HEK293T (cell line): ENCODE measurements at places on chromosomes 1 and 21.

DNA sequence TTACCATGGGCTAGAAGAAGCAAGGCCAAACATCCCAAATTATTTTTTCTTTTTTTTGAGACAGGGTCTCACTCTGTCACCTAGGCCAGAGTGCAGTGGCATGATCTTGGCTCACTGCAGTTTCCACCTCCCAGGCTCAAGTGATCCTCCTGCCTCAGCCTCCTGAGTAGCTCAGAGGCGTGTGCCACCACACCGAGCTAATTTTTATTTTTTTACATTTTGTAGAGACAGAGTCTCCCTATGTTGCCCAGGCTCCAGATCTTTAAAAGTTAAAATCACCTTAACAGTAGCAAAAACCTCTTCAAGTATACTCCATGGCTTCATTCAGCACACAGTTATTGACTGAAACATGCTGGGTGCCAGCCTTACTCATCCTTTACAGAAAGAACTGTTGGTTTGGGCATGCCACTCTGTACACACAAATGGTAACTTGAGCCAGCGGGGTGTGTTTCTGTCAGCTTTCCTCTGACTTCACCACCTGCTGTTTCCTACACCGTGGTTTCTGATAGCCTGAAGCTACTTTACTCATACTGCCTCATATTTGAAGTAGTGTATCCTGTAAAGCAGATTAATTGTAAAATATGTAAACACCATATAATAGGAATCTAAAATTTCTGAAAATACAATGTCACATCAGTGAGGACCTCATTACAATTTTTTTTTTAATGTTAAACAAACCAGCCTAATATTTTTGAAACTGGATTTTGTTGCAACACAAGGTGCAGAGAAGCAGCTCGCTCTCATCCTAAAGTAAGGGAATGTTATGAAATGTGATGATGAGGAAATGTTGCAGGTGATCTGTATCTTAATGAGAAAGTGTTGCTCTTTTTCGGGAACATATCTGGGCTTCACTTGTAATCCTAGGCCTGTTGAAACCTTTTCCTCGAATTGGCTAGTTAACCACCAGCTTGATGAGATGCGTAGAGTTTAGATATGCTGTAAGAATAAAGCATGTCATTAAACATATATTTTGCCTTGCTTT, 113.9 kb downstream of the ATP5PO start:
- peak; percentile 73 for DNase-seq

GRCh38 chr1:36212782-36213181, 11.5 kb upstream of the THRAP3 start:
- DNase-seq: no peak

- no peak for DNase-seq
Observed at GRCh38 chr1:228064296-228064695, 18.2 kb upstream of the ARF1 start.

GRCh38 chr1:201186192-201186591, 4.4 kb upstream of the IGFN1 start:
- DNase-seq: no peak

- no peak for DNase-seq
Observed at GRCh38 chr1:117932576-117932975, 3.0 kb downstream of the WDR3 start.

DNA sequence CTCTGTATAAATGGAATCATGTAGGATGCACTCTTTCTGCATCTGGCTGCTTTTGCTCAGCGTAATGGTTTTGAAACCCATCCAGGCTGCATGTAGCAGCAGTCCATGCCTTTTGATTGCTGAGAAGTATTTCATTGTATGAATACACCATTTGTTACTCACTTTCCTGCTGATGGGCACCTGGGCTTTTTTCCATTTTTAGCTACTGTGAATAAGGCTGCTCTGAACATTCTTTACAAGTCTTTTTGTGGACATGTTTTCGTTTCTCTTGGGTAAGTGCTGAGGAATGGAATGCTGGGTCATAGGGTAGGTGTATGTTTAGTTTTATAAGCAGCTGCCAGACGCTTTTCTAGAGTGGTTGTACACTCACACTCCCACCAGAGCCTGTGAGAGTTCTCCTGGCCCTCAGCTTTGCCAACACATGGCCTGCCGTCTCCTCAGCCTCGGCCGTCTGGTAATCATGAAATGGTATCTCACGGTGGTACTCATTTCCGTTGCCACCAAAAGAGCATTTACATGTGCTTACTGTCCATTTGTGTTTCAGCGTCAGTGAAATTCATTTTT, 22.7 kb downstream of the SLX9 start:
- no peak for DNase-seq

GRCh38 chr1:71046891-71047634, 553 bp downstream of the PTGER3 start:
- DNase-seq: no peak

DNA sequence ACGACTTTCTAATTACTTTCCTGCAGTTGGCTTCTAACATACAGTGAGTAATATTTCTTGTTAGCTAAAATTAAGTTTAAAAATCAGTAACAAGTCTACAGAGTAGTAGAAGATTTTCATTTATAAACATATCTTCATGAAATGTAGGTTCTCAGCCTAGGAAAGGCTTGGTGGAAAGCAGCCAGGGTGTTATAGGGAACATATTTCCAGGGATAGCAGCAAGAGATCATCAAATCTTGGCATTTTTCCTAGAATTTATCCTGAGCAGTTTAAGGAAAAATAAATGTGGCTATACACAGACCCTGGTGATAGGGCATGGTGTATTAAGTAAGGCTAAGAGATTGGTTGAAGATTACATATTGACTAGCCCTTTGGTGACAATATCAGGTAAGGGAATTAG, 203.5 kb upstream of the NEGR1 start:
- no peak for DNase-seq

DNA sequence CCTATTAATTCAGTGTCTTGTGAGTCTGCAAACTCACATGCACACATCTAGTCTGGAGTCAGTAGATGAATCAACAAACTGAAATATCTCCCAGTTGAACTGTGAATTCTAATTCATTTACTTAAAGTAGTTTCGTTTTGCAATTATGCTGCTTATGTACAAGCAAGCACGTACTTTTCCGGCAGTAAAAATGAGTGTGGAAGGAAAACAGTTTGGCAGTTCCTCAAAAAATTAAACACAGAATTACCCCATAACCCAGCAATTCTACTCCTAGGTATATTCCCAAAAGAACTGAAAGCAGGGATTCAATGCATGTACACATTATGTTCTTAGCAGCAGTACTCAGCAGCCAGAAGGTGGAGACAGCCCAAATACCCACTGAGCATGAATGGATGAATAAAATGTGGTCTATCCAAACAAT, 49.3 kb downstream of the GNB1 start:
- no peak for DNase-seq

- no peak for DNase-seq
Observed at GRCh38 chr1:214506972-214507431, 44.4 kb downstream of the PTPN14 start.

DNA sequence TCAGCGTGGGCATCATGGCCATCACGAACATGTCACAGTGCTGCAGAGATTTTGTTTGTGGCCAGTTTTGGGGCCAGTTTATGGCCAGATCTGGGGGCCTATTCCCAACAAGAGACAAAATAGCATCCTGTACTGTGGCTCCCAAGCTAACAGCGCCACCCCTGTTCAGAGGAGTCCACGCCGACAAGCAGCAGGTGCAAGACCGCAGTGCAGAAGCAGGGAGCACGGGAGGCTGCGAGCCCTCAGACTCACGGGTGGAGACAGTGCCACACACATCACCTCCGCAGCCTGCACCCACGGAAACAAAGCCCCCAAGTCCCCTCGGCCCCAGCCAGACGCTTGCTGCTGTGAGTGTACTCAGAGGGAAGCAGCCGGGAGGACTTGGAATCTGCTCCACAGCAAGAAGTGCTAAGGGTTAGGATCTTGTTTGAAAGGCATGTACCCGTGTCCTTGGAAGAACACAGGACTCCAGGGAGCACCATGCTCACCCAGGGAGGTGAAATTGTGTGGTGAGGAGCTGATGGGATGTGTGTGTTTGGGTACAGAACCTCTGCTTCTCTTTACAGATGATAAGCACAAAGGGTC, 7.1 kb downstream of the TCP10L start:
- DNase-seq: peak; percentile 44

- no peak for DNase-seq
Observed at GRCh38 chr1:188719735-188720134, 1757.9 kb downstream of the BRINP3 start.

GRCh38 chr1:203628201-203629015, 1.8 kb downstream of the ATP2B4 start:
- peak; percentile 46 for DNase-seq

DNA sequence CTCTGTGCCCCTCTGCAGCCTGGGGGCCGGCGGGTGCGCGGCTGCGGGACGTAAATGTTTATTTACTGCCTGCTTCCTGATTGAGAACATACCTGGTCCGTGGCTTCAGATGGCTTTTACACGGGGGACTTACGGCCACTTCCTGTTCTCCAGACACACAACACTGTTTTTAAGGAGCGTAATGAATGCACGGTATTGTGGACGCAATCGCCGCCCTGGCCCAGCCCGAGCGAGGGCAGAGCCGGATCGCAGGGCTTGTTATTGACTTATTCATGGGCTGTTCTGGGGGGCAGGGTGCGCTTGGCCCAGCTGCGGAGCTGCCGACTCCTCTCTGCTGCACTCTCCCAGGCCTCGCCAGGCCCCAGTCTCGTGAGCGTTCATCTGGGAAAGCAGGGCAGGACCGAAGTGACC, 52.8 kb upstream of the ACTRT2 start:
- no peak for DNase-seq

GRCh38 chr1:200530623-200531261, 89.8 kb downstream of the KIF14 start:
- DNase-seq: no peak

GRCh38 chr1:48678710-48679505, 97.8 kb downstream of the BEND5 start:
- DNase-seq: no peak

DNA sequence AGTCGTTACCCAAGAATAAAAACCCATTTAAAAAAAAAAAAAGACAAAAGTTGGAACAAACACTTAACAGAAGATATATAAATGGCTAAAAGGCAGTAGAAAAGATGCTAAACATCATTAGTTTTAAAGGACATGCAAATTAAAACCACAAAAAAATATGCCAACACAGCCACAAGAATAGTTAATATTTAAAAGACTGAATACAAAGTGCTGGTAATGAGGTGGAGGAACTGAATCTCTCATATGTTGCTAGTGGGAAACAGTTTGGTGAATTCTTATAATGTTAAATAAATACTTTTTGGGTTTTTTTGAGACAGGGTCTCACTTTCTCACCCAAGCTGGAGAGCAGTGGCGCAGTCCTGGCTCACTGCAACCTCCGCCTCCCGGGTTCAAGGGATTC, 10.0 kb downstream of the LRRC40 start:
- no peak for DNase-seq

- DNase-seq: no peak
Observed at GRCh38 chr1:160005070-160005469, 26.7 kb downstream of the PIGM start.

GRCh38 chr1:119715542-119715941, 3.8 kb downstream of the PHGDH start:
- peak; percentile 69 for DNase-seq

DNA sequence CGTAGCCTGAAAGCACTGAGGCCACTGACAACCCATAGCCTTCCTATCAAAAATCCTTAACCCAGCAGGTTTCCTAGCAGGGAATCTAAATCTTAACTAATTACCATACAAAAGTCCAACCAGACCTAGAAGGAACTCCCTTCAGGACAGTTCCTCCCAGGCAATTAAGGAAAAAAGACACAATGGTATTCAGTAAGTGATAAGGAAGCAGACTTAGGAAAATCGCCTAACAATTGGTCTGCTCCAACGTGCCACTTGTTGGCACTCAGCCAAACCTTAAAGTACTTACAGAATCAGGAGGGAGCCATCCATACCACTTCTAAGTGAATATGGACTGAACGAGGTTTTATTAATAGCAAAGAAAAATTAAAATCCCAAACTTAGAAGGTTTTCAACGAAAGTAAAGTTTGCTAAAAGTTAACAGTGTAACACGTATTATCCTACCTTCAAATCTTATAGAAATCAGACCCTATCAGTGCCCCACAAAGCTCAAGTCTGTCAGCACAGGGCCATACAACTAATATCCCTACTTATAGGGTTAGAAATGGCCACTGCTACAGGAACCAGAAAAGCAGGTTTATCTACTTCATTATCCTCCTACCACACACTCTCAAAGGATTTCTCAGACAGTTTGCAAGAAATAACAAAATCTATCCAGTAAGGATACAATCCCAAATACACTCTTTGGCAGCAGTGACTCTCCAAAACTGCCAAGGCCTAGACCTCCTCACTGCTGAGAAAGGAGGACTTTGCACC, 29.0 kb downstream of the SPATA6 start:
- no peak for DNase-seq

DNA sequence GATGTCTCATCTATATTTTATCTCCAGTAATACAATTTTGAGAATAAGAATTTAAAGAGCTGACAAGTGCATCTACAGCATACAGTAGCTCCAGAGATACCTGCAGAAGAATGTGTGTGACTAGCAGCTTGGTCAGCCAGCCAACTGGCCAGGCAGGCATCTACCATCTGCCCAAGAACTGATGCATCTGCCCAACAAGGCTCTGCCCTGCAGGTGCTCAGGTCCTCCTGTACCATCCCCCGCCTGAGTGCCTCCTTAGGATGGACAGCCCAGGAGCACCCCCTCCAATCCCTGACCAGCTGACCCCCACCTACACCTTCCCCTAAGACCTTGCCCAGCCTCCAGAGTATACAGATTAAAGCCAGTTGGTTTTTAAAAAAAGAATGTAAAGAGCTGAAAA, 30.3 kb downstream of the TMEM69 start:
- no peak for DNase-seq

GRCh38 chr1:215819114-215819513, 252.0 kb downstream of the KCTD3 start:
- DNase-seq: no peak

GRCh38 chr1:180310095-180310494, 80.0 kb downstream of the LHX4 start:
- no peak for DNase-seq
